Naive thymus-derived CD4-positive, alpha-beta T cell (primary cell): ENCODE measurements at places on chromosomes 3 and 15. TPM values are rescaled to one million over a fixed set of nuclear protein-coding genes. Genes with fewer than 3 reads are reported as not detected.

Gene ZNF445
- total RNA-seq: 17.3 TPM

Gene MOBP
- not detected for total RNA-seq

- no peak for DNase-seq
These were observed 163.2 kb upstream of the P2RY1 start for GRCh38 chr3:152671446-152672319.

DNA sequence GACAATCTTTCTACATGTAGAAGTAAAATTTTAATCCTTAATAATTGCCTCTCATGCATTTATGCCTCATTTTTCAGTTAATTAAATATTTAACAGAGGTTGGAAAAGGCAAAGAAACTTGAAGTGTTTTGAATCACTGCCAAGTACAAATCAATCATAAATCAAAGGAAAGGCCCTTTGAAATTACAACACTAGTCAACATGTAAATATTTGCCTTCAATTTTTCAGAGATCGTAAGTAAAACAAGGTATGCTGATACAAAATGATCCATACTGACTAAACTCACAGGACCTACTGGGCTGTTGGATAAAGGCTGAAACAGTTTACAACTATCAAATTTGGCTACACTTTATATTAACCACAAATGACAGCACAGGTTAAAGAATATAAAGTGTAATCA lies 33.9 kb downstream of the ZBBX start:
- DNase-seq: no peak

DNA sequence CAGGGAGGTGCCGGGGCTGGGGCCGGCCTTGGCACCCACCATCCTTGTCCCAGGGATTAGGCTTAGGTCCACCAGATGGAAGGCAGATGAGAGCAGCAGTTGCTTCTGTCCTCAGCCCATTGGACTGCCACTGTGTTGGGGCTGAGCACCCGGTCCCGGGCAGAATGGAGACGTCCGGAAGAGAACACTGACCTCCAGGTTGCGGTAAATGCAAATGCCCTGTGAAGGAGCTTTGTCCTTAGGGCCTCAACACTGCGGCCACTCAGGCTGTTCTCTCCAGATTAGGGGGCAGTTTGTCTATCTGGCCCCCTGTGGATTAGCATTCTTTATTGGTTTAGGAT lies at the start of gene SERINC4:
Gene SERINC4 (minus strand): TSS at position 276 of the 341 bp plus-strand sequence. CDS start 234 bp downstream, at position 42.
- DNase-seq: no peak

DNA sequence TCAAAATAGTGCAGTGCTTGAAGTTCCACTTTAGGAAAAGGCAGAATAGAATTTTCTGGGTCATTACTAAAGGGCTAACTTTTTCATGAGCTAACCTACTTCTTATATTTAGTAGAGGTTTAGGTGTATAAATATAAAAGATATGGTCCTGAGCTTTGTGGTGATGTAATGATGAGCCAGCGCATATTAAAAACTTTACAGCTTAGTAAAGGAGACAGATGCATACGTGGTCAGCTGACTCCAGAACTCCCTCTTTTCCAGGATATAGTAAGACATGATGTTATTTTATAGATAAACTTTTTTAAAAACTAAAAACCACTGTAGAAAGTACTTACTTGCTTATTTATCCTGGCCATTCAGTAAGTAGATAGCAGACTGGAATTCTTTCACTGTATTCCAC lies 895.0 kb downstream of the CADM2 start:
- DNase-seq: no peak

Gene TRAIP
- total RNA-seq: 5.5 TPM

GRCh38 chr15:39273717-39274411 lies 307.0 kb upstream of the THBS1 start:
- no peak for DNase-seq

DNA sequence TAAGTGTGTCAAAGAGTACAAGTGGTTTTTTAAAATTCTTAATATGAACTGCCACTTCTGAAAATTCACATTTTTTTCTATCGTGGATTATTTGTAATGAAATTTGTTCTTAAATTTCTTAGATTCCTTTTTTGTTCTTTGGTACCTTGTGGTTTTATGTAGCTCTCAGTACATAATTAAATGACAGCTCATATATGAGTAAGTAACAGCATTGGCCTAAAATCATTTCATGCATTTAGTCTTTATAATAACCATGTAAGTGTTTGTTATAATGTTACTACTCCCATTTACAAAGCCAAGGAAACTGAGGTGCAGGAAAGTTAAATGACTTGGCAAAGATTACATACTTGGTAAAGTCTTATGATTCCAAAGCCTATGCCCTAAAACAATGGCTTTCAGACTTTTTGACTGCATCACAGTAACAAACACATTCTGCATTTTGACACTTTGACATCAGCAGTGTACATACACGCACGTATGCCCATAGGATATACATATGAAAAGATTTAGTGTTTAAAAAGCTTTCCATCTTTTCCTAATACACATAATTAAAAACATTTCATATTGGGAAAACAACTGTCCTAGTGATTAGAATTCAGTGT lies 14.9 kb downstream of the SPRED1 start:
- DNase-seq: no peak

GRCh38 chr15:37055481-37055880 lies 44.9 kb downstream of the MEIS2 start:
- no peak for DNase-seq
